Activated CD4-positive, alpha-beta memory T cell treated with anti-CD3 and anti-CD28 coated beads for 36 hours (primary cell): ENCODE measurements at places on chromosomes 2 and 18. TPM values are rescaled to one million over a fixed set of nuclear protein-coding genes. Genes with fewer than 3 reads are reported as not detected.

The POTEC gene
- not detected for total RNA-seq

The DNAJC10 gene
- 59.0 TPM for total RNA-seq

The PXDN gene
- total RNA-seq: not detected

The ETAA1 gene
- total RNA-seq: 10.8 TPM

The MALL gene
- total RNA-seq: 0.31 TPM

The SLC5A7 gene
- total RNA-seq: not detected

The PIEZO2 gene
- total RNA-seq: not detected

The FTCDNL1 gene
- total RNA-seq: 3.3 TPM

The IMPACT gene
- 15.9 TPM for total RNA-seq

The TCF7L1 gene
- total RNA-seq: 0.07 TPM

The CAPN13 gene
- total RNA-seq: not detected
